CD4-positive, alpha-beta T cell treated with Interleukin-6 at 100 ng/mL for 8 hours (primary cell): ENCODE measurements at places on chromosomes 1 and 21.
A peak's percentile ranks its signal among the peaks of the same experiment; 100 is the strongest.

DNA sequence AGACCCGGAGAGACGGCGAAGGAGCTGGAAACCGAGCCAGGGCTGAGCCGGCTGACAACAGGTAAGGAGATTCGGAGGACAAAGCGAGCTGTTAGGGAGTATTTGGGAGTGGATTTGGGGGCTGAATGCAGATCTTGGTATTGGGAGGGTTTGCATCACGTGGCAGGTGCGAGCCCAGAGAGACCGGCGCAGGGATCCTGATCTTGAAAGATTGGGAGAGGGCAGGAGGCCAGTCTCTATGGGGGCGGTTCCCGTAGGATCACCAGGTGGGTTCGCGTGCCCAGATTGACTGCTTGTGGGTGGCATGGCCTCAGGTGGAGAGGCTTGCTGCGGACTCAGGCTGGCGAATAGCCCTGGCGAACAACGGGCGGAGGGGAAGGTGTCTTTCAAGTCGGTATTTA lies 204 bp downstream of the CIART start:
- DNase-seq = peak; percentile 6

DNA sequence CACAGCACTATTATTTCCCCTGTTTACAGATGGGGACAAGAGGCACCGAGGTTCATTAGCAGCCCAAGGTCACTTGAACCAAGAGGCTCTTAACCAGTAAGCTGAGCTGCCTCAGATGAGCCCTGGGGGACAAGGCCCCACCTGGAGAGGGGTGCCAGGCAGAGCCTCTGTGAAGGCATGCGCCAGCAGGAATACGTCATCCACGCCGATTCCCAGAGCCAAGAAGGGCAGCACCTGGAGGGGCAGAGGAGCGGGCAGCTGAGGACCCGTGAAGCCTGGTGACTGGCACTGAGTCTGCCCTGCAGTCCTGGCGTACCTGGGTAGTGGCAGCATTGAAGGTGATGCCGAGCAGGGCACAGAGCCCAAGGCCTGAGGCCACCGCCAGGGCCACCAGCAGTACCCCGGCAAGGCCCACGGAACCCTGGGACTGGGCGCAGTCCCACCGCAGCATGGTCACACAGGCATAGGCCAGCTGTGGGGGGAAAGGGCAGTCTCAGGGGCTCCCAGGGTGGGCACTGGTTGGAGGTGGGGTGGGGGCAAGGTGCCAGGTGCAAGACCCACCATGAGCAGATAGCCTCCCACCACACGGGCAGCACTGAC lies 14.1 kb downstream of the PTCH2 start:
- no peak for DNase-seq

DNA sequence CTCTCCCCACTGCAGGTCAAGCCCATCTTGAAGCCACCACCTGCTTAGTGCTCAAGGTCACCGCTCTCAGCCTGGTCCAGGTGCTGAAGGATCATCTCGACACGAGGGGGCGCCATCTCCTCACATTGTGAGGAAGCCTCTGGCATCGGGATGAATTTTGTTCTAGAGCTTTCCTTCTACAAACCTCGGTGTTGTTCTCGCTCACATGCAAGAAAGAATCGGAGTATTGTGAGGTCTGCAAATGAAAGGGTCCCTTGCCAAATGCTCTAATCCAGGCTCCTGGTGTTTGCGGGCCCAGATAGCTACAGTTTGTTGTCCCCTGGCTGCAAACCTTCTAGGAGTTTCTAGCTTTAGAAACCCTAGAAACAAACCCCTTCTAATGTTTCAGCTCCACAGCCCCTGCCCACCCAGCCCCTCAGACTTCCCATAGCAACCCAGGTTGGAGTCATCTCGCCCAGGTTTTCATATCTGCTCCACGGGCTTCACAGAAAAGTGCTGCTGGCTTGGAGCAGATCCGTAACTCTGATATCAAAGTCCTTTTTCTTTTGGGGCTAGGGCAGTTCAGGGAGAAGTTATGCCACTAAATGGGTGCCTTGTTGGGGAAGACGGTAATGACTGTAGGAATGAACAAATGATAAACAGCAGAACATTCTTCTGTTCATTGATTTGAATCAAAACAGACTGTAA lies 8.6 kb upstream of the ATP5PO start:
- peak; percentile 88 for DNase-seq

DNA sequence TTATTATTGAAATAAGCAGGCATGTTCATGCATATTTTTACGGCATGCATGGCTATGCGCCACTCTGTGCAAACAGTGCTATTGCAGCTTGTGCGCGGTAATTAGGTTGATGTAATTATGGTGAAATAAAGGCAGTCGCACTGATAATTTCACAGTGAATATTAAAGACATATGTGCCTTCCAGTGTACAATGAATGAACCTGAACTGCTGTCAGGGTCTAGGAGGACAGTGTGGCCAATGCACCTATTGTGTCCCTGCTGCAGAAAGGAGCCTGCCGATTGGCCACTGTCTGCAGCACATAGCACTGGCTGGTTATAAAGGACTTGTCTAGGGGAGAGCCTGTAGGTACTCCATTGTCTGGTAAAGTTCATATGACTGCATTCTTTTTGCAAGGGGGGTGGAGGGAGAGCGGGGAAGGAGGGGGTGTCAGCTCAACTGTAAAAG lies 340.4 kb downstream of the USP25 start:
- no peak for DNase-seq

DNA sequence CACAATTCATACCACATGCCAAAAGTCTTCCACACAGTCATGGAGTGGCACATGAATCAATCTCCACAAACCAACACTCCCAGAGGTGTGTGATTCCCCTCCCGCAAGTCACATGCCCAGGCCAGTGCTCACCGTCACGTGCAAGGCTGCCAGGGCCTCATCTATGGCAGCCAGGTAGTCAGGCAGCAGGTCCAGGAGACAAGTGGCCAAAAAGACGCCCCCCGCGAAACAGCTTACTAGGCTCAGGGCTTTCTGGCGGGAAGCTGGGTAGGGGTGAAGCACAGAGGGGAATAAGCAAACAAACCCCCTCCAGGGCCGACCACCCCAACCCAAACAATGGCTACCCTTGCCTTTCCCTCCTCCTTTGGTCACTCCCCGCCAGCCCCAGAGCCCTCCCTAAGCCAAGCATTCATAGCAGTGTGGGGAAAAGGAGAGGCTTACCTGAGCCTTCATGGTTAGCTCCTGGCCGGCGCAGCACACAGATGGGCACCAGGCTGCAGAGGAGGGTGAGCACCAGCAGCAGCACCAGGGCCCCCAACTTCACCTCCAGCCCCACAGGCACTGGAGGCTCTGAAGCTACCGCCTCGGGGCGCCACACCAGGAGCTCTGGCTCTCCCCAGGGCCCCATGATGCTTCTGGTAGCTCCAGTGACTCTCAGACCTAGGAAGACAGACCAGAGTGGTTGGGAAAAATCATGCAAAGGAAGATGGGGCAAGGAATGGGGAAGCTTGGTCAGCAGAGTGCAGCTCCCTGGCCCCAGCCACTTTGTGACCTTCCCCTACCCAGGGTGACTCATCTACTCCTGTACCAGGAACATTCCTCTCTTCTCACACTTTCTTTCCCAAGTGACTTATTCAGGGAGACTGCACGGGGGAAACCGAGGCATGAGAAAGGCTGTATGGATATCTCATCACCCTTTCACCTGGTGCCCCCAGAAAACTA lies 978 bp downstream of the SLC39A1 start:
- no peak for DNase-seq
